ENCODE measurements at places on chromosomes 2 and 18.

GRCh38 chr2:53821810-53822209 lies 35.0 kb downstream of the ERLEC1 start:
- no peak for DNase-seq

DNA sequence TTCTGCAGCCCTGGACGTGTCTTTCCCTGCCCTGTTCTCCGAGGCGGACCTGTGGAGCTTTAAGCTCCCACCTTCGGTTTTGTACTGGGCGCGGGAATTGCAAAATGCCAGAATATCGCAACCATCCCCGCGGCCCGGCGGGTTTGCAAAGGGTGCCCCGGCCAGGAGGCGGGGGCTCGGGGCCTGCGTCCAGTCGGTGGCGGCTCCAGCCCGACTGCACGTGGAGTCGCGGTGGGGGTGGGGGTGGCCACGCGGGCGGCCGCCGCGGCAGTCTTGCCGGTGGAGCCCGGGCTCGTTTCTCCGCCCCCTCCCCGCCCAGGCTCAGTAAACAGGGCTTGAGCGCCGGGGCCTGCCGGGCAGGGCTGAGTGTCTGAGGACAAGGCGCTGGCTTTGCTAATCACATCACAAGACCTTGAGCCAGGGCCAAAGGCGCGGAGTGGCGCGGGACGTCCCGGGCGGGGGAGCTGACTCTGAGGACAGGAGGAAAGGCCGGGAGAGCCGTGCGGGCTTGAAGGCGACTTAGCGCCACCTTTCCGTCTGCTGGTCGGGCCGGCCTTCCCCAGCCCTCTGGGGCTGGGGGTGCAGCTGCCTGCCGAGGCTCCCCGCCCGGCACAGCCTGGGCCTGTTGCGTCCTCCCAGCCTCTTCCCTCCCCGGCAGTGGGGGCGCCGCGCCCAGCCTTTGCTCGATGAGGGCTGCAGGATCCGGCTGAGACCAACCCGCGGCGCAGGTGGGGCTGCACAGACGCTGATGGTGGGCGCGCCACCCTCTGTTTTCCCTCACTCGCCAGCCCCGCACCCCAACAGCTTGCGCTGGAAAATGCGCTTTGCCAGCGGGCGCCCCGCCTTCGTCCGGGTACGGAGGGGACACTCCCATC lies 786 bp upstream of the ZFP36L2 start:
- DNase-seq: peak; percentile 85

DNA sequence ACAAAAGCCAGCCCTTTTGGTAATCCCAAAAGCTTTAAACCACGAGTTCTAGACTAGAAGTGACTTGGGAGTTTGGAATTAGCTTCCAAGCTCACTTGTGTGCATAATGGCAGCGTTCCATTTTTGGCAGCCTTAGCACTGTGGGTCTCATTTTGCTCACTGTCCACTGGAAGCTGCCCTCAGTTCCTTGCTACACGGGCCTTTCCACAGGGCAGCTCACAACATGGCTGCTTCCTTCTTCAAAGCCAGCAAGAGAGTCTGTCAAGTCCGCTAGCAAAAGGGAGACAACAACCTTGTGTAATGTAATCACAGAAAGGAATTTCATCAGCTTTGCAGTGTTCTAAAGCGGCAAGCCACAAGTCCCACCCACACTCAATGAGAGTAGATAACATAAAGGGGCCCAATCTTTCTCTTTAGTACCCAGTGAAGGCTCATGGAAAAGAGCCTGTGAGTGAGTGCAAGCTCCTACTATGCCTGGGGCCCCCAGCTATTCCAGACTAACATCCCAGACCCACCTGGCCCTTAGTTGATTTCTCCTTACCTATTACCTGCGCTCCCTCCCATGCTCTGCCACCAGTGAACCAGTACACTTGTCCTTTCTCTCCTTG lies 239.7 kb upstream of the FBXO11 start:
- no peak for DNase-seq

DNA sequence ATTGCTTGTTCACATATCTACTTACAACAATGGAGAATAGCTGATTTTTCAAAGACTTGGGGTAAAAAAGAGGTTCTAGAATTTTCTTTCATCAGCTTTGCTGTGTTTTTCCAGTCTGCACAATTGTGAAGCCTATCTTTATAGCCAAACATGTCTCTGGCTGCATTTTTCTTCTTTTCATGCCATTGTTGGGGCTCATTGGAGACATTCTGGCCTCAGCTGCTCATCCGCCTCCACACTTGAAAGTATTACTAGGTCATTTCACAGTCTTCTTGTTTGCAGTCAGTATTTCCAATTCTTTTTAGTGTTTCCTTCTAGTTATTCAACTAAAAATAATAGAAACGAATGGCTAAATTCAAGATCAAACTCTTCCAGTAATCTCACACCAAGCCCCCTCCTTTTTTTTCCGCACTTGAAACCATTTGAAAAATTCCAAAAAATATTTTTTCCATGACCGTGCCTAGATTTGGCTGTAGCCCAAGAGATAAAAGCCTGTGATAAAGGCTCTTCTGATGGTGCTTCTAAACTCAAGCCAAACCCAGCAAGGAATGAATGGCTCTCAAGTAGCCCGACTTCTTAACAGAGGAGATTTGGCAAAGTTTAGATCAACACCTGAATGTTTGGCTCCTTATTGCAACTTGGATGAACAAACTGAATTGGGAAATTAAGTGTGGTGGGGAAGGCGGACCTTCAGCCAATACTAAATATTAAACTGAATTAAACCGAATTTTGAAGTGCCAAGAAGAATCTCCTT lies 103.4 kb downstream of the NRP2 start:
- DNase-seq: no peak

GRCh38 chr2:26572591-26572990 lies 68.6 kb downstream of the CIB4 start:
- no peak for DNase-seq
